EH (cell line): ENCODE measurements at places on chromosomes 7 and 10.

- DNase-seq = no peak
Measured at GRCh38 chr7:124460555-124460954, 305.0 kb downstream of the GPR37 start.

GRCh38 chr7:104967595-104967994 lies 46.4 kb upstream of the KMT2E start:
- peak; percentile 79 for DNase-seq

DNA sequence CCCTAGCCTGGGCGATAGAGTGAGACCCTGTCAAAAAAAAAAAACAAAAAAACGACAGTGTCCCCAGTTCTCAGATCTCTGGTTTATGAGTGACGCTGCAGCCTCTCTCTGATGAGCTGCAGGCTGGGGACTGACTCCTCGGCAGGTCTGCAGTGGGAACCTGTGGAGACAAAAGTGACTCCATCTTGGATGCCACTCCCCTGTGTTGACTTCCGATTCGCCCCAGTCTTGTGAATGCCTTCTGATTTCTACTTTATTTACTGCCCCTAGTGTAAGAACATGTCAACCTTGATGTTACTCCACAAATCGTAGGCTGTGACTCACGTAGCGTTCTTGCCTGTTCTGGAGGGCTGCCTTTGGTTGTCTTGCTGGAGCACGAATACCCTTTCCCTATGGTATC lies 6.2 kb downstream of the TACR2 start:
- no peak for DNase-seq

DNA sequence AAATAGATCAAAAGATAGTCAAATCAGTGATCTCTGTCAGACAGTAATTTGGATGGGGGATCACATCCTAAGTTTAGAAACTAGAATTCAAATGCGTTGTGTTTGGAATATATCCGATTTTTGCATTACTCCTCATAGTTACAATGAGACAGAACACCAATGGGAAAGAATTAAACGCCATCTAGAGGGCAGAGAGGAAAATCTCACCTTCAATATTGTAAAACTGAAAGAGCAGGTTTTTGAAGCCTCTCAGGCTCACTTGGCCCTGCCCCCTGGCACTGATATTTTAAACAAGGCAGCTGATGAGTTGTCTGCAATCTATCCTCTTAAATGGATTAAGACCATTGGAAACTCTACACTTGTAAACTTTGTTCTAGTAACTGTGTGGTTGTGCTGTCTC lies 17.7 kb downstream of the FRG2B start:
- peak; percentile 33 for DNase-seq

- no peak for DNase-seq
Measured at GRCh38 chr7:108020585-108020984, 17.6 kb upstream of the LAMB1 start.

- no peak for DNase-seq
Measured at GRCh38 chr7:30251708-30252329, 32.6 kb upstream of the ZNRF2 start.

- no peak for DNase-seq
Measured at GRCh38 chr7:22317632-22318031, 39.3 kb downstream of the RAPGEF5 start.

- peak; percentile 49 for DNase-seq
Measured at GRCh38 chr10:79144351-79145173, 75.8 kb downstream of the ZMIZ1 start.

DNA sequence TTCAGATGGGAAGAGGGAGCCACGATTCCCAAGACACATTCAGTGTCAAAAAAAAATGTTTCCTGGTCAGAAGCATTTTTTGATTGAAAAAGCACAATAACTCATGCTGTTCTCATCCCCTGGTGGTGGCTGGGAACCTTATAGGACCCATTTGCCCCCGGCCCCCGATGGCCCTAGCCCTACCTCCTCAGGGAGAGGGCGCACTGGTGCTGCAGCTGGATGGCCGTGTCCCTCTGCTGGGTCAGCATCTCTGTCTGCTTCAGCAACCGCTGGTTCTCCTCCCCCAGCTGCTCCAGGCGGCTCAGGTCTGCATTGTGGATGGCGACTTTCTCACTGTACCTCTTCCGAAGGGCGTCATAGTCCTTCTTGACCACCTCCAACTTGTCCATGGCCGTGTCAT lies 83.3 kb downstream of the DLG5 start:
- no peak for DNase-seq

DNA sequence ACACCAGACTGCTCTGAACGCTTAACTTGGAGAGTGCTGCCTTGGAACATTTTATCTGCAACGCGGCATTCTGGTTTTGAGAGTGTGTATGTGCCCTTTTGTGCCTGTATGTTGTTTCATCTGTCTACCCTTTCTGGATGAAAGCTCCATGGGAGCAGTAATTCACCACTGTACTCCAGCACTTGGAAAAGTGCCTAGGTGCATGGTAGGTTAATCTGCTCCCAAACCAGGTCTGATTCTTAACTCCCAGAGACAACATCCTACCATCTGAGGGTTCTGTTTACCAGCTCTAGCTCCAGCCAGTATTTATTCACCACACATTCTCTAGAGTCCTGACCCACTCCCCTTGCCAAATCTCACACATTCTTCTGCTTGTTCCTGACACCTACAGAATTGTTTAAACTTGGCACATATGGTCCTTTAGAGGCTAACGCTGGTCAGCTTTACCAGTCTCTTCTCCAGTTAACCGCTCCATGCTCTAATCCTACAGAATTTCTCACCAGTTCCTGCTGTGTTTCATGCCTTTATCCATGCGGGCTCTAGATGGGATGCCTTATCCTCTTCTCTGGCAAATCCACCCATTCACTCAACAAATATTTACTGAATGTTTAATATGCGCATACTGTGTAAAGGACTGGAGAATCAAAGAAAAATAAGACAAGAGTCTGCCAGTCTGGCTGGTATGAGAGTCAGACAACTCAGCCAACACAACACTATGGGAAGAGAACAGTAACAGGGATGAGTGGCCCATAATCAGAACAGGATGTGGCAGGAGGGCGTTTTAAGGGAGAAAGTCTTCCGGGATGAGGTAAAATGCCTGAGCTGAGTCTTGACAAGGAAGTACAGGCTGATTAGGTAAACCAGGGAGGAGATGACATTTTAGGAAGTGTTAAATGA lies 46.3 kb downstream of the MTPN start:
- DNase-seq = peak; percentile 87

- no peak for DNase-seq
Measured at GRCh38 chr10:13276749-13277365, 23.0 kb downstream of the PHYH start.

DNA sequence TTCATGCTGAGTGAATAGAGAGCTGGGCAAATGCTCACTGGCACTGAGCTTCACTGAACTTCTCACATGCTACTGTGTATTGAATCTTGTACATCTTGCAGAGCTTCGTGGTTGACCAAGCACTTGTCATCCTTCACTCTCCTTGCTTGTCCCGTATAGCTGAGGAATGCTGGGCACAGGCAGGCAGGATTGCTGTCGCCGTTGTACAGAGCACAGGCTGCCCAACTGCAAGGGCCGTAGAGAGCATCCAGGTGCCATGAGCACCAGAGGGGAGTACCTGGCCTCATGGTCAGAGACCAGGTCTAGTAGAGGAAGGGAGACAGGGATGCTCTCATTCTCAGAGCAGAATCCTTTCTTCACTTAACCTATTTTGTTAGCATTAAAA lies 99.8 kb upstream of the RET start:
- DNase-seq = no peak

GRCh38 chr7:19932549-19933249 lies 159.3 kb upstream of the TMEM196 start:
- DNase-seq = no peak

GRCh38 chr7:65304175-65304574 lies 69.5 kb upstream of the ZNF92 start:
- no peak for DNase-seq

GRCh38 chr7:641966-642365 lies 84.5 kb upstream of the DNAAF5 start:
- no peak for DNase-seq

GRCh38 chr7:26500749-26501352 lies 209.2 kb downstream of the SNX10 start:
- DNase-seq = peak; percentile 43

DNA sequence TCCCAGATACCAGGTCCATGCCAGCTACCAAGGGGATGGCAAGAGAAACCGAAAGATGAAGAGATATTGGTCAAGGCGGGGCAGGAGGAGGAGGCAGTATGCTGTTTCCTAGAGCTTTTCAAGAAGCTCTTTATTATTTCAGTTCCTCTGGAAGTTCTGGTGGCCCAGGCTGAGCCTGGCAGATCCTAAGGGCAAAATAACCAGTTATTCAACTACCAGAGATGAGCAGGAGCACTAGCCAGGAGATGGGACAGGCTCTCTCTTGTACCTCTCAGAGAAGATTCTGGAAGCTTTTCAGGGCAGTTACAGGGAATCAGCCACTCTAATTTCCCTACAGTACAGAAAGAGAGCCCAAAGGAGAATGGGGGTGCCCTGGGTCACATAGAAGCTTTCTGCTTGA lies 5.3 kb downstream of the DNAJB12 start:
- DNase-seq = no peak

DNA sequence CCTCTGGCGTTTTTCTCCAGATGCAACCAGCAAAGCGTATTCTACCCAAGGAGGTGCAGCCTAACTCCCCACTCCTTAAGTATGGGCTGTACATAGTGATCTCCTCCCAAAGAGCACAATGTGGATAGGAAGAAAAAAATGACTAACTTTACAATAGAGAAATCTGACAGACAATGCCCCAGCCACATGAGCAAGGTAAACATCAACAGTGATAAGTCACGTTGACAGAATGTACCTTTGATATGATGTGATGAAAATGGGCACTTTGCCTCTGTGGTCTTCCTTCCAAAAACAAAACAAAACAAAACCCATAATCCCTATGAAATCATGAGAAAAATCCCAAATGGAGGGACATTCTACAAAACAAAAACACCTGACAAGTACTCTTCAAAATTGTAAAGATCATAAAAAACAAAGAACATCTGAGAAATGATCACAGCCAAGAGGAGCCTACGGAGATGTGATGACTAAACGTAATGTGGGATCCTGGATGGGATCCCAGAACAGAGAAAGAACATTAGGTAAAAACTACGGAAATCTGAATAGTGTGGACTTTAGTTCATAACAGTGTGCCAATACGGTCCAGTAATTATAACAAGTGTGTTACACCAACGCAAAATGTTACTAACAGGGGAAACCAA lies 50.6 kb downstream of the ABLIM1 start:
- DNase-seq = no peak

DNA sequence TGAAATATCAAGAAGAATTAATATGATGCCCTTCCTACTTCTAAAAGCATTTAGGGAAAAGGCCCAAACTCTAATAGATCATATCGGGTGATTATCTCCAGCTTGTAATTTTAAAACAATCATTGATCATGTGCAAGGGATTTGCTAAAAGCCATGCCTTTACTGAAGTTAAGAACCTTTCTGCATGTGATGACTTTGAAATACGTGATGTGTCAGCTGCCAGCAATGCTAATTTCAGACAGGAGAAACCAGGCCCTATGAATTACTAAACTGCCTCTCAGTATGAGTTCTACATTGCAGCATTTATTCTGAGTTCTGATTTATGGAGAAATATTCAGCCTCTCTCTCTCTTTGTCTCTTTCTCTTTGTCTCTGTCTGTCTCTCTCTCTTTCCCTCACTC lies 203.6 kb upstream of the AKR1E2 start:
- DNase-seq = peak; percentile 3

DNA sequence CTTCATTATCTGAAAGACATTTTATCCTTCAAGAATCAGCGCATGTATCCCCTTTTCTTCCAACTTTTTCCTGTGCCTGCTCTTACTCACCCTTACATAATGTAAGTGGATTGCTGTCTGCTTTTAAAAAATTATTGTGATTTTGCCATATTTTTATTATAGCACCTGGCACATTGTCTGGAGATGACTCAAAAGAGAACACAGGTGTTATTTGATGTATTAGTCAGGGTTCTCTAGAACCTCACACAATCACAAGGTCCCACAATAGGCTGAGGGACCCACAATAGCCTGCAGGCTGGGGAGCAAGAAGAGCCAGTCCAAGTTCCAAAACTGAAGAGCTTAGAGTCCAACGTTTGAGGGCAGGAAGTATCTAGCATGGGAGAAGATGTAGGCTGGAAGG lies 390.0 kb downstream of the EXOC4 start:
- no peak for DNase-seq

DNA sequence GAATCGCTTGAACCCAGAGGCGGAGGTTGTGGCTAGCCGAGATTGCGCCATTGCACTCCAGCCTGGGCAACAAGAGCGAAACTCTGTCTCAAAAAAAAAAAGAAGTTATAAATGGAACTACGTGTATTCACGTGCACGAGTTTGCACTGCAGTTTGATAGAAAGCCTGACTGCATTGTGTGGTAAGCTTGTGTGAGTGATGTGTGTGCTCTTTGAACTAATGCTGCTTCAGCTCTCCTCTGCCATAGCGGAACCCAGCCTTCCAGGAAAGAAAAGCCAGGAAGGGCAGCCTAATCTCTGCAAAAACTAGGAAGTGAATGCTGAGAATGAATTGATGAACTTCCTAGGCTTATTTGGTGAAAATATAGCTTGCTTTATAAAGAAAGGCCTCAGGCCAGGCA lies 15.6 kb upstream of the MKRN1 start:
- DNase-seq = no peak

- DNase-seq = peak; percentile 26
Measured at GRCh38 chr7:133344275-133344674, 91.4 kb downstream of the EXOC4 start.

- DNase-seq = peak; percentile 45
Measured at GRCh38 chr7:123494193-123494796, 40.1 kb downstream of the IQUB start.

DNA sequence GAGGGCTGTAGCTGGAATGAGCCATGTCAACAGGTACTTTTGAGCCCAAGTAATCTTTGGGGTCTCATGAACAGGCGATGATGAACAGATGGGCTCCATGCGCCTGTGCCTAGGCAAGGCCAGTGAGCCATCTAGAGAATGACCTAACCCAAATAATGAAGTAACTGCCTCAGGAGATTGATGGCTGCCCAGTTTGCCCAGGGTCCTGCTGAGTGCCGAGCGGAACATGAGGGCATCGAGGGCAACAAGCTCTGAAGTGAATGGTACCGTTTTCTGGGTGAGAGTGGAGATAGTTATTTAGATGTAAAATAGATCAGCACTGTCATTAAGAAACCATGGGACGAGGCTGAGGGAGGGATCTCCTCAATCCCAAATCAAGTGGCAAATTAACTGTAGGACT lies 77.9 kb downstream of the EZH2 start:
- no peak for DNase-seq

- peak; percentile 29 for DNase-seq
Measured at GRCh38 chr7:28956608-28957063, 1.5 kb downstream of the TRIL start.
